Activated CD8-positive, alpha-beta memory T cell treated with anti-CD3 and anti-CD28 coated beads, Interleukin-2, amount 10 ng/mL, durations not matched to agents 7 days and 5 days (primary cell): ENCODE measurements at places on chromosomes 2 and 18. TPM values are rescaled to one million over a fixed set of nuclear protein-coding genes. Genes with fewer than 3 reads are reported as not detected.

GRCh38 chr2:47016172-47016913 is 100.7 kb upstream of the MCFD2 start:
- no peaks in the 10 kb centered on the region for H3K27me3 ChIP-seq
- peaks cover 8% of the 10 kb centered on the region for H3K36me3 ChIP-seq
- DNase-seq = no peak
- no peak overlapping the region for H3K4me3 ChIP-seq
- H3K27ac ChIP-seq = no peak overlapping the region

DNA sequence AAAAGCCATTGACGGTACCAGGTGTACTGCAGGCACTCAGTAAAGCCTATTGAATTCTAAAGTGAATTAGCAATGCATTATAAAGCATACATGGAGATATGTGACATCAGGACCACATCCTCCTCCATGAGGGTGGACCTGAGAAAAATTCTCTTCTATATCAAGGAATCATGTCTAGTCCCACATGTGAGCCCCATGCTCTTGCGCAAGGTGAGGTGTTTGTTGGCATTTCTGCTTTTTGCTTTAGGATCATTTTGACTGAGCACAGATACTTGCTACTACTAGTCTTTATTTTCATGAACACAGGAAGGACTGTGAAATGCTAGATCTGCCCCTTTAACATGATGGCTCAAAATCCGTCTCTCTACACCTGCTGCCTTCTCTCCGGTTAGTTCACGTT is 183.9 kb downstream of the CD226 start:
- no peaks in the 10 kb centered on the region for H3K27me3 ChIP-seq
- no peak overlapping the region for H3K27ac ChIP-seq
- no peaks in the 10 kb centered on the region for H3K36me3 ChIP-seq
- no peaks in the 10 kb centered on the region for H3K4me1 ChIP-seq

GRCh38 chr2:104570259-104570658 is 283.7 kb upstream of the POU3F3 start:
- H3K4me3 ChIP-seq = no peak overlapping the region
- H3K27me3 ChIP-seq = no peaks in the 10 kb centered on the region
- no peak for DNase-seq
- no peaks in the 10 kb centered on the region for H3K36me3 ChIP-seq

DNA sequence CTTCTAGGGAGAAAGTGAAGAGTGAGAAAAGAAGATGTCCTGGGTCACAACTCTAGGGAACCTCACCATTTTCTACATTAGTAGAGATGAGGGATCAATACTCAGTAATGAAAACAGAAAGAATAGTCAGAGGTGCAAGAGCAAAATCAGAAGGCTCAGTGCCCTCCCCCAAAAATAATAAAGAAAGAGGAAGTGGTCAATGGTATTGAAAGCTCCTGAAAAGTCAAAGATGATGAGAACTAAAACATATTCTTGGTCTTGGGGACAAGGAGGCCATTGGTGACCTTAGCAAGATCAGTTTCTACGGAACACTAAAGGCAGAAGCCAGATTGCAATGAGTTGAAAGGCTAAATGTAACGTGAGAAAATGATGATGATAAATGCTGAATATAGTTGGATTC is 24.5 kb upstream of the MYO1B start:
- peaks cover 28% of the 10 kb centered on the region for H3K4me1 ChIP-seq
- no peaks in the 10 kb centered on the region for H3K36me3 ChIP-seq
- H3K27me3 ChIP-seq = no peaks in the 10 kb centered on the region
- H3K4me3 ChIP-seq = no peak overlapping the region
- H3K27ac ChIP-seq = no peak overlapping the region

DNA sequence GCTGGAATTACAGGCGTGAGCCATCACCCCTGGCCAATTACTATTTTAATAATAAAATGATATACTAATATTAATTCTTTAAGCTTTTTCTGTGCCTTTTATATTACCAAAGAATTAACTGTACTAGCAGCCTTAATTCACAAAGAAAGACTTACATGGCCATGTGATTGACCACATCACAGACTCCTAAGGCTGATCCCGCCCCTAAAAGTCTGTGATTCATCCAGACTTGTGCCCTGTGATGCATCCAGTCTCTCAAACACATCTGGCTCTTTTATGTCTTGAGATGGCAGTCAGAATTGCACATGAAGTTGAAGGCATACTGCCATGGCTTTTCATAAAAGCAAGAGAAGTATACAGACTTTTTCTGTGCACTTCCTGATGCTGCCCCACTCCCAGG is 91.7 kb downstream of the DTNA start:
- no peak overlapping the region for H3K27ac ChIP-seq
- H3K36me3 ChIP-seq = no peaks in the 10 kb centered on the region

DNA sequence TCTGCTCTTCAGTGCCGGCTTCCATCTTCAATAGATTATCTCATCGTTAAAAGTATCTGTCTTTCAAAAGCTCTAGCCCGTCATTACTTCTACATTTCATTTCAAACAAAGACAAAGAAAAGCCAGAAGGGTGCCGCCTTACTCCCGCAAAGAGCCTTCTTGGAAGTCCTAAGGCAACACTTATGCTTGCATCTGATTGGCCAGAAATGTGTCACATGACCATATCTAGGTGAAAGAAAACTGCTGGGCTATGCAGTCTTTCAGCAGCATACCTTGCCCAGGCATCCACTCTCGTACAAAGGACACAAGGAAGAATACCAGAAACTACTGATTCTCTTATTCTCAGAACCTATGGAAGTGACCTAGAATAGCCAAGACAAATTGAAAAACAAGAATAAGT is 217.1 kb upstream of the SLC35G4 start:
- H3K4me3 ChIP-seq = no peak overlapping the region
- no peak overlapping the region for H3K27ac ChIP-seq
- H3K27me3 ChIP-seq = peaks cover under 1% of the 10 kb centered on the region
- H3K36me3 ChIP-seq = no peaks in the 10 kb centered on the region
- DNase-seq = no peak

DNA sequence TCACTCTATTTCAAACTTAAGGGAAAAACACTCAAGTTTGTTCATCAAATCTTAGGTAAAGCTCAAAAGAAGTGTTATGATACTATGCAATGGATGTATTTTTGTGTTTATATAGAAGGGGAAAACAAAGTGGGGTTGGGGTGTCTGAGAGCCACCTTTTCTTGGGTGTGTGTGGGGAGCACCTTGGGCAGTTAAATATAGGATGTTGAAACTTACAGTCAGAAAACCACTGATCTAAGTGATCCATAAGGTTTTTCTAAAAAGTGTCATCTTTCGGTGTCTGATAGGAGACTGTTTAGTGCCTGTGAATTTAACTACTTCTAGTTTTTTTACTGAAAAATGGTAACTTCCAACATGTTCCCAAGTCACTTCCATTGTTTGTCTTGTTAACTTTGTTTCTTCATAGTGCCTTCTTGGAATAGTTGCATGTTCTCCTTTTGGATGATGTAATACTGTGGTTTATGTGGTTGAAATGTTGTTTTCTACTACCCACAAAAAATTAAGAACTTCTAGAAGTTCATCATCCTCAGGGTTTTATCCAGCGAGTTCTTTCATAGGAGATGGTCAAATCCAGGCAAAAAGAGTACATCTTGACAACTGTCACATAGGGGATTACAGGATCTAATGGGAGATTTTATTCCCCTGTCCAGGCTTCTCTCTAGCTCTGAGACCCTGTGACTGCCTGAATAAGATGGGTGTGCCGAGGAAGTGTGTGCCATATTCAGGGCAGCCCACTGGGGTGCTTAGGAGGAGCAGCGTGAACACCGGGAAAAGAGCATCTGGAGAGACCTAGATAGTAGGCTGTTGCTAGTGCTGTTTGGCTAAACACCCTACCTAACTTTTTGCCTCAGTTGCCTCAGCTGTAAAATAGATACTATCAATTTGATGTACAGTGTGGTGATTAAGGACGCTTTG is 46.2 kb downstream of the CAB39 start:
- H3K27ac ChIP-seq = peak overlapping the region; percentile 58
- DNase-seq = no peak
- peaks cover 57% of the 10 kb centered on the region for H3K36me3 ChIP-seq
- H3K4me1 ChIP-seq = peaks cover 62% of the 10 kb centered on the region
- no peaks in the 10 kb centered on the region for H3K27me3 ChIP-seq
- no peak overlapping the region for H3K4me3 ChIP-seq

DNA sequence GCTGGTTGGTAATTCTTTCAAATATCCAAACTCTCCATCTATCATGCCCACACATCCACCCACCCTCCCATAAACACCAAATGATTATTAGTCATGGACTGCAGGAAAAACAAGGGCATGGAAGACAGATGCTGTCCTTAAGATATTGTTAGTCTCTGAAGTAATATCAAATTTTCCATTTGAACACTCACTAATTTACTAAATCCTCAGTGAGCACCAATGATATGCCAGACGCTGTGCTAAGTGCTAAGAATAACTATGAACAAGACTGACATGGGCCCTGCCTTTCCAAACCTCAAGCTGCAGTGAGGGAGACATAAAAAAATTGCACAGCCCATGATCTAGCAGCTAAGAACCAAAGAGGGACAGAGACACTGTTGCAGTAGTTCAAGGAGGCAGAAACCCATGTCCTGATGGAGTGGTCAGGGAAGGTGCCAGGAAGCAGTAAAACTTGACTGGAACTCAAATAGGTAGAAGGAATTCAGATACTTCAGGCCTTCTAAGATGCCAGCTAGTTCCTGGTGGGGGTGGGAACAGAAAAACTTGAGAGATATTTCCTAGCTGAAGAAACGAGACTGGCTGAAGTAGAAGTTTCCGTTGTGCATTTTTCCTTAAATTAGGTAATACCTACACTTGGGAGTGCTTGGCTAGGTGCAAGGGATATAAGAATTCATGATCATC is 182.1 kb downstream of the OSR1 start:
- H3K4me3 ChIP-seq = no peak overlapping the region
- H3K27me3 ChIP-seq = no peaks in the 10 kb centered on the region
- H3K4me1 ChIP-seq = no peaks in the 10 kb centered on the region

- H3K27ac ChIP-seq = no peak overlapping the region
- no peaks in the 10 kb centered on the region for H3K36me3 ChIP-seq
- H3K4me1 ChIP-seq = no peaks in the 10 kb centered on the region
- no peak overlapping the region for H3K4me3 ChIP-seq
- no peak for DNase-seq
Measured at GRCh38 chr2:6574121-6574520, 291.6 kb downstream of the CMPK2 start.

DNA sequence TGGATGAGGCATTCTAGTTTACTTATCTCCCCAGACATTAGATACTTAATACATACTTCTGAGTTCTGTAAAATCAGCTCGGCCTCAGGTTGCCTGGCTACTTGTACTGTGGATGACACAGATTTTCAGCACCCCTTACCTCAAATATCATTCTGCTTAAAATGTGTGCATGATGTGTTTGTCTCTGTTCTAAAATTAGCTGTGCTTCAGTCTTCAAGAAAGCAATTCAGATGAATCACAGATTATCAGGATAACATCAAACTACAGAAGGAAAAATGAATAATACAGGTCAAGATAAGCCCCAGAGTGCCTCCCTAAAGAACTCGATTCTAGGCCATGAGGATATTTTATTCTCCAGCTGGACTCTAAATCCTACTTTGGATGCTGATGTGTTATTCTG is 21.3 kb upstream of the MAPRE2 start:
- H3K4me3 ChIP-seq = no peak overlapping the region
- H3K36me3 ChIP-seq = no peaks in the 10 kb centered on the region
- no peak overlapping the region for H3K27ac ChIP-seq
- peaks cover 7% of the 10 kb centered on the region for H3K27me3 ChIP-seq
- no peak for DNase-seq

- H3K4me3 ChIP-seq = no peak overlapping the region
- no peaks in the 10 kb centered on the region for H3K27me3 ChIP-seq
- DNase-seq = no peak
- no peaks in the 10 kb centered on the region for H3K36me3 ChIP-seq
Measured at GRCh38 chr2:52968043-52968442, 799.6 kb upstream of the CHAC2 start.

DNA sequence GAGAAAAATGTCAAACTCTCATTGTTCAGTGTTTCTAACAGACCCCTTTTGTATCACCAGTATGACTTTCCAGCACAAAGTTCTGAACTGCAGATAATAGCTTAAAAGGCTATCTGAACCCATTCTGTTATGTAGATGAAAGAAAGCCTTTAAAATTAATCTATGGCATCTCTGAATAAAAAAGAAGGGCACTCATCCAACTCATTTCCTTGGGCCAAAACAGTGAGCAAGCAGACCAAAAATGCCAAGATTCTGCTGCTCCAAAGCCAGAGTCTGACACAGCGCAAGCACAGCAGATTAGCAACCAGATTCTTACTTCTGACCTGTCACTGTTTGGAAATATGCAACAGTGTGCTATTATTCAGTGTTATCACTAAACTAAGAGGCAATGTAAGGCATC is 22.6 kb upstream of the ITGA6 start:
- H3K27ac ChIP-seq = no peak overlapping the region
- no peak for DNase-seq
- H3K36me3 ChIP-seq = no peaks in the 10 kb centered on the region
- H3K27me3 ChIP-seq = peaks cover 22% of the 10 kb centered on the region
- H3K4me1 ChIP-seq = no peaks in the 10 kb centered on the region
- H3K4me3 ChIP-seq = no peak overlapping the region

- H3K27me3 ChIP-seq = no peaks in the 10 kb centered on the region
- no peak for DNase-seq
- peaks cover 30% of the 10 kb centered on the region for H3K36me3 ChIP-seq
- H3K27ac ChIP-seq = no peak overlapping the region
- H3K4me3 ChIP-seq = no peak overlapping the region
Measured at GRCh38 chr2:239129147-239129920, 271.5 kb downstream of the HDAC4 start.

- no peaks in the 10 kb centered on the region for H3K27me3 ChIP-seq
- no peaks in the 10 kb centered on the region for H3K36me3 ChIP-seq
- H3K4me1 ChIP-seq = no peaks in the 10 kb centered on the region
- DNase-seq = no peak
- H3K4me3 ChIP-seq = no peak overlapping the region
Measured at GRCh38 chr2:166091439-166091838, 36.4 kb downstream of the SCN1A start.

GRCh38 chr2:95077861-95078603 is 43.6 kb downstream of the MRPS5 start:
- H3K4me1 ChIP-seq = peaks cover 66% of the 10 kb centered on the region
- no peak overlapping the region for H3K4me3 ChIP-seq
- H3K36me3 ChIP-seq = no peaks in the 10 kb centered on the region
- peak overlapping the region; percentile 1 for H3K27ac ChIP-seq
- no peak for DNase-seq

Gene RAB31
- total RNA-seq = not detected

Gene ZSWIM2
- total RNA-seq = not detected

Gene KIF1A
- total RNA-seq = 0.76 TPM

Gene EVX2
- total RNA-seq = not detected

Gene UPP2
- total RNA-seq = not detected

Gene MYO5B
- 0.02 TPM for total RNA-seq

Gene CMPK2
- total RNA-seq = 81.3 TPM

Gene DDX18
- 78.2 TPM for total RNA-seq

Gene ADRA2B
- total RNA-seq = 0.09 TPM

Gene RUFY4
- 1.4 TPM for total RNA-seq
